ENCODE measurements at places on chromosomes 2 and 18.

DNA sequence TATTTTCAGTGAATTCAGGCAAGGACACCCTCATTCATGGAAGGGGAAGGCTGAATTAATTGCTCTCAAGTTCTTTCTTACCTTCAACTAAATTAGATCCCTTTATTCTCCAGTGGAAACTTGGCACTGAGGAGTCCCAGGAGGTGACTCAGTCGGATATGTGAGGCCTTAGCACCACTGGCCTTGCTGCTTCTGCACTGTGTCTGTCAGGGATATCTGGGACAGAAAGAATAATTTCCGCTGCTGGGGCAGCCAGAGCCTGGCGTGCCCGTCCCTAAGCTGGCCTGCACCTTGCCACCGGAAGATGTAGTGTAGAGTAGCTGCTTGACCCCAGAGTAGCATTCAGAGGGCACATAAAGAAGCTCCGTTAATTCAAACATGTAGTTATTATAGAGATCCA is 53.4 kb downstream of the LIMS1 start:
- no peak for DNase-seq

DNA sequence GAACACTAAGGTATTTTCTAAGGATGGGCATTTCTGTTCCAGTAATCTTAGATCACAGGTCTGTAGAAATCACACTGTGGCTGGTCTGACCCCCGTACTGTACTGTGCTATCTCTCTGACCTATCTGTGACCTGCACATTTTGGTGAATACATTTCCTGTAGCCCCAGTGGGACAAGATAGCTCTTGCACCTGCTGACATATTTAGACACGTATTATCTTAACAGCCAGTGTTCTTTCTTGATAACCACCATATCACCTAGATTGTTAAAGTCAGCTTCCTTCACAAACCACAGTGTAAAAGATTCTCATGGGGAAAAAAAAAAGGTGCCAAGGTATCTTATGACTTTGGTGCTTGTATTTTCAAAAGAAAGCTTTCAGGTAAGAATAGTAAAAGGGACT is 39.8 kb upstream of the TMEM247 start:
- DNase-seq, result no peak

- DNase-seq, result no peak
Measured at GRCh38 chr2:101534149-101534611, 59.3 kb upstream of the RFX8 start.

DNA sequence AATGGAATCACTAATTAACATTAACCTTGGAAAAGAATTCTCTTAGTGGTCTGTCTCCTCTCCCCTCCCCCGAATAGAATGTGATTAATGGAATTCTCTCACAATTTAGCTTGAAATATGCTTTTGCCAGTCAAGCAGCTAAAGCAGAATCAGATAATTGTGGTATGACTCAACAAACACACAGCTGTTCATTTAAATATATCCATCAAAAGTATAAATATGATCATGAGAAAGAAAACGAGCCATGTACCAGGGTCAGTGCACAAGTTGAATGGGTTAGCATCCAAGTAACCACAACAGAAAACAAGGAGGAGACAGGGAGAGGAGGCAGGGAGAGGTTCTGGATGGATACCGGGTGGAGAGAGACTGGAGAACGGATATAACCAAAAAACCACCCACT is 66.9 kb downstream of the ACVR1 start:
- DNase-seq, result no peak

DNA sequence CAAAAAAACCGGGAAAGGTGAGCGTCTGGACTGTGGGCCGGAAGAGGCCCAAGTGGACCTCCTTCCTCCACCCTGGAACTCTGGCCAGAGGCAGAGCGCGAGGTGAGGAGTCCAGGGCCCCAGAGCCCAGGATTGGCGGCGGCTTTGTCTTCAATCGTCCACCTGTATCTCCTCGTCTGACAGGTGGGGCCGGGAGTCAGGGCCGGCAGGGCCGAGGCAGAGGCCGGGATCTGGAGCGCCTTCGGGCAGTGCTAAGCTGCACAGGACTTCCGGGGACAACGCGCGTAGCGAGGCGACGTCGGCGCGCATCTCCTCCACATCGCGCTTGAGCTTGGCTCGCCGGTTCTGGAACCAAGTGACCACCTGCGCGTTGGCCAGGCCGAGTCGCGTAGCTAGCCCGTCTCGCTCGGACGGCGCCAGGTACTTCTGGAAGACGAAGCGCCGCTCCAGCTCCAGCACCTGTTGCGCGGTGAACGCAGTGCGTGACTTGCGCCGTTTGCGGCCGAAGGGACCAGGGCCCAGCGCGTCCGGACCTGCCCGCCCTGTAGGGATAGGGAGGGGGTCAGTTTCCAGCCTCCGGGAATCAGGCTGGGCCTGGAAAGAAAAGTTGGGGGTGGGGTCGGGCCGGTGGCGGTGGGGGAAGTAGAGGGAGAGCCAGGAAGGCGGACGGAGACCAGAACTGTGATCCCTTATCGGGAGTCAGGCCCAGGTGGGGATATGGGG is 1.5 kb downstream of the LBX2 start:
- DNase-seq, result no peak

GRCh38 chr2:164794432-164795231 is 47.0 kb downstream of the COBLL1 start:
- DNase-seq, result no peak

GRCh38 chr18:3115447-3116030 is 102.6 kb upstream of the LPIN2 start:
- DNase-seq, result no peak

GRCh38 chr2:46973673-46974072 is 58.1 kb upstream of the MCFD2 start:
- no peak for DNase-seq

DNA sequence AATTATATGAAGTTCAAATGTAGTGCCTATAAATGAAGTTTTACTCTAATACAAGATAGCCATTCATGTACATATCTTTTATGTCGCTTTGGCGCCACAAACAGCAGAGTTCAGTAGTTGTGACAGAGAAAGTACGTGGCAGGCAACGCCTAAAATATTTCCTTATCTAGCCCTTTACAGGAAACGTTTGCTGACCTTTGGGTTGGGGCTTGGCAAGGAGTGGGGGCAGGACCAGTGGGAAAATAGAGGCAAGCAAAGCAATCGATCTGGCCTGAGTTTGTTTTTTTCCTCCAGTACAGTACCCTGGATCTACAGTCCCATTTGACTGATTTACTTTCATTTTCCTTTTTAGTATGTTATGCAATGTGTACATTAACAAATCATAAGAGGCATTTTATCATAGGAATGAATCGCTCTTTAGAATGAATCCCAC is 13.1 kb downstream of the CCDC68 start:
- no peak for DNase-seq

DNA sequence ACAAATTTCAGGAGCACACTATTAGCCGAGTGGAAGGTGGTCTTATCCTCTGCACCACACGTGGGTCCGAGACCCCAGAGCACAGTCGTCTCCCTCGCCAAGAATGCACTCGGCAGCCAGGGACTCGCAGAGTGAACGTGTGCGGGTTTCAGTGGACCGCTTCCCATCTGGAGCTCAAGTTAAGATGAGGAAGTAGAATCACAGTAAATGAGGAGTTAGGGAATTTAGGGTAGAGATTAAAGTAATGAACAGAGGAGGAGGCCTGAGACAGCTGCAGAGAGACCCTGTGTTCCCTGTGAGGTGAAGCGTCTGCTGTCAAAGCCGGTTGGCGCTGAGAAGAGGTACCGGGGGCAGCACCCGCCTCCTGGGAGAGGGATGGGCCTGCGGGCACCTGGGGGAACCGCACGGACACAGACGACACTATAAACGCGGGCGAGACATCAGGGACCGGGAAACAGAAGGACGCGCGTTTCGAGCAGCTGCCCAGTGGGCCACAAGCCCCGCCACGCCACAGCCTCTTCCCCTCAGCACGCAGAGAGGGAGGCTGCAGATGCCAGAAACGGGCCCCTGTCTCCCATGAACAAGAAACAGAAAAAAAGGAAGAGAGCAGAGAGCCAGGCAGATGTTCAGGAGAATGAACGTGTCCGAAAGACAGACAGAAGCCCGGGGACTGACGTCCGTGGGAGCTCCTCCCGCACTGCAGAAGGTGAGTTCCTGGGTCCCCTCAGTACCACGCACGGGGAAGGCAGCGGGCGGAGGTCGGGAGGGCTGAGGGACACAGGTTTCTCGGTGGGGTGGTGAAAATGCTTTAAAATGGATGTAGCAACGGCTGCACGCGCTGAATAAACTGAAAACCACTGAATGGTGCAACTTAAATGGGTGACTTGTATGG is 5.4 kb upstream of the KCNG2 start:
- DNase-seq, result no peak

DNA sequence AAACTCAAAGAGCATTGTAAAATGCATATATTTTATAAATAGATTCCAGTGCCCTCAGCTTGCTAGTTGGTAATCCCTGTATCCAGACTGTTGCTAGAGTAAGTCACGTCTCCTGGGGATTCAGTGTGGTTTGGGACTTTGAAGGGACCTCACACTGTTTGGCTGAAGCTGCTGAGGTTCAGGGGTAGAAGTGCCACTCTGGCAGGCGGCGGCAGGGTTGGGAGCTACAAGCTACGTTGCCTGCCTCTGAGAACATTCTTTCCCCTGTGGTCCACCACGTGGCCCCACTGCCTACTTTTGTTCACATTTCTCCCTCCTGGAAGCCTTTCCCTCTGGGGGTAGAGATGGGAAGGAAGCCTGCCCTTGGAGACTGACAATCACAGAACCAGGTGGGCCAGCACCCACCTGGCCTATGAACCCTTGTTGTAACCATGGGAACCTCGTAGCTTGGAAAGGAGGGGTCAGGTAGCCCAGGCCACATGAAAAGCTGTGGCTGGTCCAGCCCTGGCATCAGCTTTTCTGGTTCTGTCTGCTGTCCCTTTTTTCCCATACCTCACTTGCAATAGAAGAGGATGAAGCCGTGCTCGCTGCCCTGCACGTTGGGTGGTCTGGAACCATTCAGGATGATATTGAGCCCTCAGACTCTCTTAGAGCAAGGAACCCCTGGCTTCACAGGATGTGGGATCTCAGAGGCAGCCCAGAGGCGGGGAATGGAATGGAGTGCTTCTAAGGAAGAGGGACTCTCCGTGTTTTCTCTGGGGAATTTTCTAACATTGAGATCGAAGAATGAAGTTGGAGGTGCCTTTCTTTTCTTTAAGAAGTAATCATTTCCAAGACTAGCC is 2.9 kb downstream of the RNF144A start:
- DNase-seq, result no peak

DNA sequence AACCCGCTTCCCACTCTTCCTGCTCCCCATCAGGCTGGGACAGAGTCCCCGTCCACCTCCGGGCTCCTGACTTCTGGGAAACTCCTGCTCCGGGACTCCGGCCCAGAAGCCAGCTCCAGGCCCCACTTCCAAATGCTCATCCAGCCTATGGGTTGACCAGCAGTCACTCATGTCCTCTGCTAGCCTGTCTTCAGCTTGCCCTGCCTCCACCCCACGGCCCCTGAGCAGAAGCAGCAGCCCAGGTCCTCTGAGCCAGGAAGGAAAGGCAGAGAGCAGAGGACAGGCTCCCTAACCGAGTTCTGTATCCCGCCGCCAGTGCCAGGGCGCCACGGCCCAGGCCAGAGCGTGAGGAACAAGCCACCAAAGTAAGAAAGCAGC is 86.4 kb upstream of the ID2 start:
- no peak for DNase-seq

- no peak for DNase-seq
Measured at GRCh38 chr2:215618145-215618544, 182.3 kb upstream of the FN1 start.

GRCh38 chr18:54780970-54781369 is 47.3 kb upstream of the RAB27B start:
- DNase-seq, result no peak

- peak; percentile 17 for DNase-seq
Measured at GRCh38 chr2:71129902-71130151, 202 bp downstream of the MCEE start.
